ENCODE measurements at places on chromosomes 5 and 9. TPM values are rescaled to one million over a fixed set of nuclear protein-coding genes. Genes with fewer than 3 reads are reported as not detected.

Gene C9orf153
- total RNA-seq: not detected

Gene HEMGN
- total RNA-seq: not detected

Gene RASEF
- total RNA-seq: 0.92 TPM

Gene IFNA21
- not detected for total RNA-seq

Gene BARHL1
- total RNA-seq: not detected

Gene SPATA6L
- not detected for total RNA-seq

Gene ORM2
- not detected for total RNA-seq

Gene HTR4
- total RNA-seq: not detected

Gene GBA2
- 32.7 TPM for total RNA-seq
